Neural progenitor cell (in vitro differentiated cells): ENCODE measurements at places on chromosomes 5 and 9. TPM values are rescaled to one million over a fixed set of nuclear protein-coding genes. Genes with fewer than 3 reads are reported as not detected.

GRCh38 chr5:172820046-172820767, 13.8 kb upstream of the ERGIC1 start:
- no peak for DNase-seq

- no peak for DNase-seq
These were observed 29.3 kb downstream of the ATP6V0E1 start for GRCh38 chr5:173012882-173013281.

- DNase-seq = no peak
These were observed 59.1 kb downstream of the SECISBP2 start for GRCh38 chr9:89377411-89377810.

DNA sequence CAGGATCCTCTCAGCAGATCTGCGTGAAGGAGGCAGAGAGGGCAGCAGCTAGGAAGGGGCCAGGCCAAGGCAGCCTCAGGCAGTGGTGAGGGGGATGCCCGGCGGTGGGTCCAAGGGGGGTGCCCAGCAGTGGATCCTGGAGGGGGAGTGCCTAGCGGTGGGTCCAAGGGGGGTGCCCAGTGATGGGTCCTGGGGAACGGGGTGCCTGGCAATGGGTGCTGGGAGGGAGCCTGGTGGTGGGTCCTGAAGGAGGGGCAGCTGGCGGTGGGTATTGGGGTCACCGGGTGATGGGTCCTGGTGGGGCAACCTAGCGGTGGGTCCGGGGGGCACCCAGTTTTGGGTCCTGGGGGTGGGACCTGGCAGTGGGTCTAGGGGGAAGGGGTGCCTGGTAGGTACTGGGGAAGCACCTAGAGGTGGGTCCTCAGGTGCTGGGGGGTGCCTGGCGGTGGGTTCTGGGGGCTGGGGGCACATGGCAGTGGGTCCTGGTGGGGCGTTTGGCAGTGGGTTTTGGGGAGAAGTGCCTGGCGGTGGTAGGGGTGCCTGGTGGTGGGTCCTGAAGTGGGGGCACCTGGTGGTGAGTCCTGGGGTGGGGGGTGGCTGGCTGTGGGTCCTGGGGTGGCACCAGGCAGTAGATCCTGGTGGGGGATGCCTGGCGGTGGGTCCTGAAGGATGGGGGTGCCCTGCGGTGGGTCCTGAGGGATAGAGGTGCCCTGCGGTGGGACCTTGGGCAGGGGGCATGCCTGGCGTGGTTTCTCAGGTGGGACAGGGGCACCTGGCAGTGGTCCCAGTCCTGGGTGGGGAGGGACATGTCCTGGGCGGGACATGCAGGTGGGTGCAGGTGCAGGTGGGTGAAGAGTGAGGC, 1.9 kb downstream of the LRRC14B start:
- DNase-seq = no peak

GRCh38 chr5:57601996-57602395, 119.4 kb upstream of the ACTBL2 start:
- no peak for DNase-seq

DNA sequence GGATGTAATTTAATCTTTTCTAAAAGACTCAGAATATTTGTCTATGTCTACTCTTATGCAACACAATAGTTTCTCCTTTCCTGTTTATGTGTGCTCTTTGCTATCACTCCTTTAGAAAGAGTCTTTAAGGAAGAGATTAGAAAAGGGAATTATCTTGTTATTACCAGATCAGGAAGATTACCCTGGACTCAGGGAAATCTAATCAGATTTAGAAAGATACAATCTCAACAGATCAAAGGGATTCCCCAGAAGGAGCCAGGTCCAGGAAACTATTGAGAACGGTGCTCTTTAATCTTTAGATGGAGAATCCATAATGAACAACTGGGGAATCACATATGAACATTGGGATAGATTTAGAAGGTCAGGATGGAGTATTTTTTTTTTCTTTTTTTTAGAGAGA, 32.4 kb upstream of the ZFR start:
- DNase-seq = no peak

GRCh38 chr5:121429761-121430160, 421.9 kb upstream of the FTMT start:
- DNase-seq = no peak

GRCh38 chr5:175467983-175468690, 10.2 kb upstream of the SFXN1 start:
- no peak for DNase-seq

GRCh38 chr5:34865091-34865490, 26.1 kb downstream of the TTC23L start:
- no peak for DNase-seq

- DNase-seq = no peak
These were observed 70.3 kb downstream of the RAB24 start for GRCh38 chr5:177233206-177233605.

GRCh38 chr9:32291370-32291769, 93.1 kb upstream of the ACO1 start:
- no peak for DNase-seq

GRCh38 chr5:113654828-113655227, 141.3 kb downstream of the YTHDC2 start:
- no peak for DNase-seq

GRCh38 chr9:761176-761792, 80.2 kb upstream of the DMRT1 start:
- DNase-seq = no peak

- no peak for DNase-seq
These were observed 16.4 kb upstream of the RNF180 start for GRCh38 chr5:64149268-64149667.

DNA sequence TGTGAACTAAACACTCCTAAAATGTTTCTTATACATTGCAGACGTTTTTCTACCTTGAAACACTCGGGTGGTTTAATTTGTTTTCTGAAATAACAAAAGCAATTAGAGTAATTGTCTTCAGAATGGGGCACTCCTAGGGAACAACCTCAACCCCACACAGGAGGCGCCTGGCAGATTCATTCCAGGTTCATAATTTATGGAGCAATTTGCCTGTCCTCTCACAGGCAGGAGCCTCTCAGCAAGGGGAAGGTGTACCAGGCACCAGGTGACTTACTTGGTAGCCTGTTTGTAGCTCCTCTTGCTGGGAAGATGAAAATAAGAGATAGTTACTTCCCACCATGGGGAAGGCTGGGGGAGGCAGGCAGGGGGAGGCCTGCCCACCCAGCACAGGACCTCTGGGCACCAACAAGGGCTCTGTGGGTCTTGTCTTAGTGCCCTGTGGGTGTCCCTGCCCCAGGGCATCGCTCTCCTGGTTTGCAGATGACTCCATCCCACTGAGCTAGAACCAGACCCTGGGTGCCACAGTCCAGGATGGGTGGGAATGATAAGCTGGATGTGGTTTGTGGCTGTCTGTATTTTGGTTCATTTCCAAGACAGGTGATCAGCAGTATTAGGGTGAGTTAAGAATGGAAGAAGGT, 144.4 kb downstream of the FSTL4 start:
- DNase-seq = no peak

GRCh38 chr5:42514754-42515153, 91.5 kb downstream of the GHR start:
- DNase-seq = peak; percentile 20

DNA sequence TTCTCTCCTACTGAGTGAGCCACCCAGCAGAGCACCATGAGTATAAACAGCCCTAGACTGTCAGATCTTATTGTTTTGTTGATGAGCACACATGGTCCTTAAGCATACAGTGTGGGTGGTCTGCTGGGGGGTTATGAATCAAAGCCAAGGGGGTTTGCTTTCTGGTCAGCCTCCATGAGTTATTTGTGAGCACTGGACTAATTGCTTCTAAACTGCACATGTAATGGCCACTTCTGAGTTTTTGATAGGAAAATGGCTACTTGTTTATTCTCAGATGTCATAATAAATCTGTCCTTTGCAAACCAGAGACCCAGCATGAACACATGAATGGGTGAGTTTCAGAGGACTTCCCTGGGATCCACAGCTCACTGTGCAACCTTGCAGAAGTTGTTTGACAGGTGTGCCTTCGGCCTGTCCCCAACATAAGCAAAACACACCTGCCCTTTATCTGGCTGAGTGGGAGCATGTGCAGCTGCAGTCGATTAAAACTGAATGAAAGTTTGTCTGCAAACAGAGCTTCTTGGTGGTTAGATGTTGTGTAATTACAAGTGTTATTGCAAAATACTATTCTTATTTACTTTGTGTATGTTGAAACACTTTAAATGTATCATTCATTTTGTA, 35.9 kb downstream of the MAMDC2 start:
- no peak for DNase-seq

DNA sequence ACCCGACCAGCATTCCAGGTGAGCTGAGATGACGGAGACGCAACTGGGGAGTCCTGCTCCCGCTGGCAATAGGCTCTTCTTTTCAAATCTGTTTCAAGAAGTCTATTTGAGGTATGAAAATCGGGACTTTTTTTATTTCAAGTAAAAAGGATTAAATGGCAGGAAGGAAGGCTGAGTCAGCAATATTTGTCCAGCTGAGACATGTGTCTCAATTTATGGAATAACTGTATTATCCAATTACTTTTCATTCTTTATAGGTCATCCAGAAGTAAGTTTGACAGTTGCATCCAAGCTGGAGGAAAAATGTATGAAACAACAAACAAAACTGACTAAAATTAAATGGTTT, 221.1 kb downstream of the NR2F1-AS1 start:
- no peak for DNase-seq

- no peak for DNase-seq
These were observed 29.9 kb downstream of the COL15A1 start for GRCh38 chr9:98973576-98973975.

GRCh38 chr9:34343090-34343489, 13.7 kb downstream of the NUDT2 start:
- DNase-seq = no peak

- no peak for DNase-seq
These were observed 246.9 kb downstream of the FBXL7 start for GRCh38 chr5:15746833-15747232.

DNA sequence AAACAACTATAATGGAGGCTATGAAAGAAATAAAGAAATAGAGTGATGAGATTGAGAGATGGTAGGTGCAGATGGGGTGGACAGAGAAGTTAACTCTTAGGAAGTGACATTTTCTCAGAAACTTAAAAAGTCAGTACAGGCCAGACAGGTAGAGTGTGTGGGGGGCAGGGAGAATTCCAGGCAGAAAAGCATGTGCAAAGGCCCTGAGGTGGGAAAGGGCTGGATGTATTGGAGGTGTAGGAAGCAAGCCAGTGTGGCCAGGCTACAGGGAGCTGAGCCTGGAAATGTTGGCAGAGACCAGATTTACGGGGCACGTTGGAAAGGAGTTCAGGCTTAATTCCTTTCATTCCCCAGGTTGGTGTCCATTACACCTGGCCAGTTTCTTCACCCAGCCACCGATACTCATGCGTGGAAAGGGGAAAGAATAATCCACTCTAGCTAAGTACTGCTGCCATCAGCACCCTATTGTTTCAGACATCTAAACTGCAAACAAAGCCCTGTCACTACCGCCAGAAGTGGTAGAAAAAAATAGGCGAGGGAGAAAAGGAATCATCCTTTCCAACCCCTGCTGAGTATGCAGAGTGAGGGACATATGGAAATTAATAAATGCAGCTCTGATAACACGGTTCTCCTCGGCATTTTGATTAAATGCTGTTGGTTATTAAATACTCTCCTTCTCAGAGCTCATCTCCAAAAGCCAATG, 116.8 kb upstream of the GPR151 start:
- no peak for DNase-seq

DNA sequence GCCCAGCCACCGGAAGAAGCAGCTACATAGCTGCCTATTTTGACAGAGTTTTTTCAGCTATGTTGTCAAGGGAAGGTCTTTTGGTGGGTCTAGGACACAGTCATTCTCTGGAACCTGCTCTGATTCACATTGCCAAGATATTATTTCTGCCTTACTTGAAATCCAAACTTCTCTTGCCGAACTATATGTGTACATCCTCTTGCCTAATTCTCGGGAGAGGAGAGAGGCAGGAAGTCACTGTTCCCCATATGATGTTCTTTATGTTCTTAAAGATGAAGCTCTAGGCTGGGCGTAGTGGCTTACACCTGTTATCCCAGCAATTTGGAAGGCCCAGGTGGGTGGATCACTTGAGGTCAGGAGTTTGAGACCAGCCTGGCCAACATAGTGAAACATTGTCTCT, 8.6 kb downstream of the TMEM252 start:
- no peak for DNase-seq

- DNase-seq = peak; percentile 84
These were observed 58.5 kb upstream of the MYO10 start for GRCh38 chr5:16994565-16994964.

DNA sequence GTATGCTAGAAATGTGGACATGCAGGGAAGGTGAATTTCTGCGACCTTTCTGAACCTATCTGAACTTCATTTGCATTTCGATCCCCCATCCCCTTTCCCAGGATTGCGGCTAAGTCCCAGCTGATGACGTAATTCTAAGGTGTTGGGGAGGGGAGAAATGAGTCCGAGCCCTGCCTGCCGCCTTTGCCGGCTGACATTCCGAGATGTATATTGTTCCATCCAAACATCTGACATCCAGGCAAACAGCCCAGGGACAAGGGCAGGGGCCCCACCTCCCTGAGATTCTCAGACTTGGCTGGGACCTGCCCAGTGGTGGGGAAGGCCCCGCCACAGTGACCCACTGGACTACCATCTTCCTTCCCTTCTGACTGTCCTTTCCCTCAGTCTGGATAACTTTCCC, 494.6 kb downstream of the ENC1 start:
- DNase-seq = no peak

DNA sequence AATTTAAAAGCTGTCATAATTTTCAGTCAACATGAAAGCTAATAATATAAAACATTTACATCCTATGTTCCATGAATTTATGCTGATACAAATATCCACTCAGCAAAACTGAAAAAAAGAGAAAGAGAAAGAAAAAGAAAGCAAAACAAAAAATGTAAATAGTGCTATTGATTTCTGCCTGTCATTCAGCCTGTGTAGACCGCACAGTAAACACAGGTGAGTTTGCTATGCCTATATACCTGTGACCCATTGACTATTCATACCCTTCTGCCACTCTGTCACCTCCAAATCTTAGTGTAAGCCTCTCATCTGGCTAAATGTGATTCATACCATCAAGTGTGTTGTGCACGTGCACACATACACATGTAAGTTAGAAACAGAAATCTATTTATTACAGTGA, 359.0 kb upstream of the RORB start:
- DNase-seq = no peak

- no peak for DNase-seq
These were observed 1.6 kb downstream of the CLPTM1L start for GRCh38 chr5:1343315-1343751.

GRCh38 chr5:156677963-156678362, 172.1 kb upstream of the PPP1R2B start:
- DNase-seq = no peak

- no peak for DNase-seq
These were observed 19.3 kb downstream of the OTULINL start for GRCh38 chr5:14600846-14601245.

- DNase-seq = peak; percentile 65
These were observed 966 bp downstream of the SNX2 start for GRCh38 chr5:122775550-122776542.

The ACOT12 gene
- 1.2 TPM in 1 of 2 replicates, not detected in the other for total RNA-seq

The CTNND2 gene
- total RNA-seq = 13.9 and 14.2 TPM in 2 replicates

The POC5 gene
- 31.2 and 58.2 TPM in 2 replicates for total RNA-seq

The PPP2R2B gene
- 22.5 and 26.6 TPM in 2 replicates for total RNA-seq

The PTCD2 gene
- 13.7 and 13.8 TPM in 2 replicates for total RNA-seq

The ANKRA2 gene
- 32.7 and 64.3 TPM in 2 replicates for total RNA-seq

The FAM120A gene
- total RNA-seq = 17.2 and 22.4 TPM in 2 replicates

The SLC46A2 gene
- total RNA-seq = not detected in 2 replicates

The SLC6A19 gene
- total RNA-seq = not detected in 2 replicates

The SURF2 gene
- 16.0 and 19.6 TPM in 2 replicates for total RNA-seq
